ENCODE measurements at places on chromosomes 3 and 15.

GRCh38 chr3:184506561-184506991 lies 55.0 kb upstream of the EPHB3 start:
- DNase-seq: no peak

DNA sequence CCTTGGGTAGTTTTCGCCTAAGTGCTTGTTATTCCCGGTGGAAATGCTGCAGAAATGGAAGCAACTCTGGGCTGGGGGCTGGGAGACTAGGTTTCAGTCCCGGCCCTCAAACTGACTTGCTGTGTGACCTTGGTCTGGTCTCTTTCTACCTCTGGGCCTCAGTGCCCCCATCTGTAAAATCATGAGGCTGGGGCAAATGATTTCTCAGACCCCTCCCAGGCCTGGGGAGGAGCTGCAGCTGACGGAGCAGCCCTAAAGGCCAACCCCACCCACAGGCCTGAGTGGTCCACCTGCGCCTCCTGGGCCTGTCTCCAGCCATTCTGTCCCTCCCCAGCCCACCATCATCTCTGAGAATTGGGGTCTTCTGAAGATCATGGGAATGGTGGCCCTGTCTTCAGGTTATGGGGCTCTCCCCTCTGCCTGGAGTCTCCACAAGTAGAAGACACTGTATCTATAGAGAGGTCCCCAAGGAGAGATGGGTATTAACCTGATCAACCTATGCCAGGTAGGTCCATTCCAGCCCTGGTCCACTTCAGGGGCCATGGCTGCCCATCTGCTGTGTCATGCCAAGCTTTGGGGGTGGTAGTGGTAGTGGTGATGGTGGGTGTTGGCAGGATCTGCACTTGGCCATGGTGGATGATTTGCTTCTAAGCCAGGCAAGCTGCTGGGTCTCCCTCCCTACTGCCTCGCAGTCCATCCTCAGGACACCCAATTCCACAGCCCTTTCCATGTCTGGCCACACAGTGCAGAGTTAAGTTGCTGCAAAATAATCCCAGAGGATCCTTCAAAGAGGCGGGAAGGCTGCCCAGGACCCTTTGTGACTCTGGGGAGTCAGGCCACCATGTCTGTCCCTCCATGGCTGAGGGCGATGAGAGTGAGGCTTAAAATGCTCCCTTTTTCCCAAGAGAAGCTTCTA lies 46.0 kb downstream of the ITGA11 start:
- no peak for DNase-seq

GRCh38 chr15:80674245-80674614 lies 20.9 kb upstream of the ABHD17C start:
- no peak for DNase-seq

DNA sequence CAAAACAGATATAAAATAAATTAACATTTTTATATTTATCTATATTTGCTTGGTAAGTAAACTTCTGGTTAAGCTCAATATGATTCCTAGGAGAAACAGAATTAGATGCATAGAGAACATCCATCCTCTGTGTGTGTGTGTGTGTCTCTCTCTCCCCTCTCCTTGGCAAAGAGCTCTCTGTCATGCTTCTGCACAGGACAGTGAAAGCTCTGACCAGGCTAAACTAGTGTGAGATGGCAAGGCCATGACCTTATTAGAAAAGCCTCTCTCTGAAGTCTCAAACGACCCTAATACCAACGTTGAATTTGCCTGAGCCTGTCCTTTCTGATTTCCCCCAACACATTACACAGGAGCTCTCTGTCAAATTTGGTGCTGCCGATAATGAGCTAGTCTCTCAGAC lies 746.0 kb downstream of the VGLL3 start:
- no peak for DNase-seq

All from CD4-positive, alpha-beta T cell treated with Interleukin-12 subunit alpha and Interleukin-12 subunit beta, for 1 hour (primary cell).